ENCODE measurements at places on chromosomes 7 and 10. TPM values are rescaled to one million over a fixed set of nuclear protein-coding genes. Genes with fewer than 3 reads are reported as not detected.

Gene ELFN1
- 0.38 TPM for total RNA-seq

Gene FANK1
- 5.4 TPM for total RNA-seq

Gene GIMAP5
- total RNA-seq: 0.28 TPM

Gene LRRD1
- under 0.01 TPM for total RNA-seq

Gene PON2
- total RNA-seq: 95.8 TPM

Gene WEE2
- not detected for total RNA-seq

Gene STEAP1
- total RNA-seq: 32.2 TPM

Gene FOXK1
- 15.2 TPM for total RNA-seq

Gene SPRN
- total RNA-seq: 0.38 TPM

Gene GNAI1
- 56.9 TPM for total RNA-seq

Gene CCDC136
- total RNA-seq: 7.6 TPM

Gene TMEM176A
- total RNA-seq: not detected

Gene PLEKHS1
- not detected for total RNA-seq

Gene SPAM1
- total RNA-seq: not detected

Gene UCN3
- total RNA-seq: not detected

Gene HOXA4
- not detected for total RNA-seq

Gene ADRB1
- under 0.01 TPM for total RNA-seq

All from regular cardiac myocyte (primary cell).